Motor neuron (in vitro differentiated cells): ENCODE measurements at places on chromosomes 6 and 20. TPM values are rescaled to one million over a fixed set of nuclear protein-coding genes. Genes with fewer than 3 reads are reported as not detected.

GRCh38 chr20:58700121-58700821 is 7.7 kb downstream of the NPEPL1 start:
- ATAC-seq: no peak

DNA sequence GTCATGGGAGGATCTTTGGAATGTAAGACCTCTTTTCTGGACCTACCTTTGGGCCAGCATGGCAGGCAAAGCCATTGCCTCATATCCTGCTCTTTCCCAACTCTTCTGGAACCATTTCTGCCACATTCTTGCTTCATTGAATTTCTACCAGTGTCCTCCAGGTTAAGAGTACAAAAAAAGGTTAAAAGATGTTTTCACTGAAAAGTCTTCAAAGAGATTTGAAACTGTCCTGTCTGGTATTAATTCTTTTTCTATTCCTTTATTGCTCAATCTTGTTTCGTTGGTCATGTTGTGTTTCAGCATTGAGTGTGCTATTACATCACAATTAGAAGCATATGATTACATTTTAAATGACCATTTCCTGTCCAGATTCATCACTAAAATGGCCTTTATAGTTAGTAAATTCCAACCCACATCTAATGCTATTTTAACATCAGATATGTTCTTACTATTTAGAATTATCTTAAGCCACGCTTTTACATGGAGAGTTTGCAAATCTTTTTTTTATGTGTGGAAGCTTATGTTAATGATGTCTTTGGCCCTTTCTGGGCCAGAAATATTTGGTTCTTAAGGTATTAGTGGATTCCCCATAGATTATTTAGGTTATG is 450.9 kb downstream of the GJA1 start:
- no peak for ATAC-seq

DNA sequence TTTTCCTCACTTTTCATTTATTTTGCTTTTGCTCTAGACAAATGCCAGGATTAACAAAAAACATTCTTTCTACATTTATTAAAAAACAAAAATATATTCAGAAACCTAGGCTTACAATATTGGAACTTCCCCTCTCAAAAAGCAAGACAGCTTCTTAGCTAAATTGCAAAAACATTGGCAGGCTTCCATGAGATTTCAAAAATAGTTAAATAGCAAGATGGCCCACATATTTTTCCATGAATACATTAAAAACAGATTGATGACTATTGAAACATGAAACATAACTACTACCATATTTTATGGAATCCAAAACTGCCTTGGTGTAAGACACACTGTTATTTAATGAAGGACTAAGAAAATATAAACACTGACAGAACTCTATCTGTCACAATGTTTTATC is 92.0 kb downstream of the LY86 start:
- no peak for ATAC-seq

- ATAC-seq: no peak
Measured at GRCh38 chr6:85644279-85644762, 1.6 kb upstream of the SYNCRIP start.

DNA sequence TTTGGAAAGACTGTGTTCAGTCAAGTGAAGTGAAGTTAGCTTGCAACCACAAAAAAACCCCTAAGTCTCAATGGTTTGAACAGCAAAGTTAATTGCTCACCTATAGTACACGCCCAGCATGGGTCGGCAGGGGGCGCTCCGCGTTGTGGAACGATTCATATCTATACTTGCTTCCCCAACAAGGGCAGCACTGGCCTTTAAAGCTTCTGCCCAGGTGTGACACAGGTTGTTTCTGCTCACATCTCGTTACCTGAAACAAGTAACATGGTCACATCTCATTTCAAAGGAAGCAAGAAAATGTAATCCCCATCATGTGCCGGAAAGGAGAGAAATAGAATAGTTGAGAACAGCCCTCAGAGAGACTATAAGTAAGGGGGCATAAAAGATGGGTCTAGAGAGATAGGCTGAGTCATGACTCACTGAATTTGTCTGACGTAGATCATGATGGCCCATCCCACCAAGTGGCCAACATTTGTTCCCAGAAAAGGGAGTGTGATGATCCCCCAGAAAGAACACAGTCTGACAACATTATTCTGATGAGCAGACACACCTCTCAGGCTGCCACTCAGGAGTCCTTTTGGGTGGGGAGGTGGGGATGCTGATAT is 29.0 kb downstream of the HNF4A start:
- peak; percentile 74 for ATAC-seq

The SLC22A2 gene
- total RNA-seq: not detected in 2 replicates

The PDYN gene
- not detected in 2 replicates for total RNA-seq

The STMND1 gene
- total RNA-seq: 0.08 TPM in 1 of 2 replicates, not detected in the other

The SCRT2 gene
- 0.26 and 0.66 TPM in 2 replicates for total RNA-seq

The APCDD1L gene
- 0.29 and 0.90 TPM in 2 replicates for total RNA-seq

The RSPO3 gene
- total RNA-seq: not detected in 2 replicates
